Naive thymus-derived CD4-positive, alpha-beta T cell (primary cell): ENCODE measurements at places on chromosomes 5 and 9. TPM values are rescaled to one million over a fixed set of nuclear protein-coding genes. Genes with fewer than 3 reads are reported as not detected.

DNA sequence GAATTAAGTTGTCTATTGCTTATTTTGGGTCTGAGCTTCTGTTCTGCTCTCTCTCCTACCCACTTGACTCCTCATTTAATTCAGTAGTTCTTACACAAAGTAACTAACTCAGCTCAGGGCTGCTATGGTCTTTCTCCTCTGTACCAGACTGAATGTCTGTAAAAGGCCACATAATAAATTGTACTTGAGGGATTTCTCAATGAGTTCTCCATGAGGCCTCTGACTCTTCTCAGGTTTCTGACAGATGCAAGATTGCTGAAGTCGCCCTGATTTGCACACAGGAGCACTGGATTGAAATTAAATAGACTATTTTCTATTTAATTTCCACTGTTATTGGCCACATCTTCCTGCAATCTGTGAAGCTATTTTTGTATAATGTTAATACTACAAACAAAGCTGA, 2.9 kb downstream of the IQGAP2 start:
- no peak for DNase-seq

GRCh38 chr5:89513299-89514044, 630.5 kb upstream of the MEF2C start:
- DNase-seq, result no peak

GRCh38 chr5:130116462-130116861, 212.2 kb downstream of the CHSY3 start:
- DNase-seq, result no peak

Gene PIP5K1B
- 0.54 TPM for polyA plus RNA-seq

- DNase-seq, result no peak
Measured at GRCh38 chr5:72487177-72487576, 20.0 kb downstream of the ZNF366 start.

DNA sequence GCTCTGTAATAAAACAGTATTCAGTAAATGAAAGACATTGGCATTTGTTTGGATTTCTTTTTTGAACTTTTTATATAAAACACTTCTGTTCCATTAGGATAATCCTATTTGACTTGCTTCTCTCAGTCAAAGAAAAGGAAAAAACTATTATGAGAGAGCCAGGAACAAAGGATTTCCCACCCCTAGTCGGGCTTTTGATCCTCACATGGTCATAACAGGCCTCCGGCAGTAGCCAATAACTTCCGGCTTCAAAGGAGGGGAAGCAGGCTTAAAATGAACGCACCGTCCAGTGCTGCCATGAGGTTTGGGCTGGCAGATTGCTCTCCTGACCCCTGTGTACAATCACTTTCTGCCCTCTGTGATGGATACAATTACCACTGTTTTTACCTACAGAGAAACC, 209.3 kb downstream of the ZNF608 start:
- no peak for DNase-seq

GRCh38 chr5:133460172-133460758, 152.1 kb downstream of the FSTL4 start:
- no peak for DNase-seq

Gene NR5A1
- not detected for polyA plus RNA-seq

- DNase-seq, result no peak
Measured at GRCh38 chr9:129009584-129010141, 18.5 kb downstream of the SH3GLB2 start.

Gene MEGF9
- polyA plus RNA-seq, result 7.4 TPM

DNA sequence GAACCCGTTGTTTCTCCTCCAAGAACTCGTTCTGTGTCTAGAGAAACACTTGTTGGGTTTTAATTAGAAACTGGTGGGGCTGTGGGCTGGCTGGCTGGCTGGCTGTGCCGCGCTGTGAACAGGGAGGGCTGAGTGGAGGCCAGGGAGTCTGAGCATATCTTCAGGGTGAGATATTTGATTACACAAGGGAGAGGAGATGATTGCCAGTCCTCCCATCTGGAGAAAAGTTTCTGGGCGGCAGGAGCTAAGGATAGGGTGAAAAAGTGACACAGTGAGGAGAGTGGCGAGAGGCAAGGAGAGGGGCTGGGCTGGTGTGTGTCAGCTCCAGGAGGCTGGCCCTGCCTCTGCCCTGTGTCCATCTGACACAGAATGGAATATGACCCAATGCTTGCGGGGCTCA, 63.0 kb downstream of the GDNF start:
- no peak for DNase-seq

DNA sequence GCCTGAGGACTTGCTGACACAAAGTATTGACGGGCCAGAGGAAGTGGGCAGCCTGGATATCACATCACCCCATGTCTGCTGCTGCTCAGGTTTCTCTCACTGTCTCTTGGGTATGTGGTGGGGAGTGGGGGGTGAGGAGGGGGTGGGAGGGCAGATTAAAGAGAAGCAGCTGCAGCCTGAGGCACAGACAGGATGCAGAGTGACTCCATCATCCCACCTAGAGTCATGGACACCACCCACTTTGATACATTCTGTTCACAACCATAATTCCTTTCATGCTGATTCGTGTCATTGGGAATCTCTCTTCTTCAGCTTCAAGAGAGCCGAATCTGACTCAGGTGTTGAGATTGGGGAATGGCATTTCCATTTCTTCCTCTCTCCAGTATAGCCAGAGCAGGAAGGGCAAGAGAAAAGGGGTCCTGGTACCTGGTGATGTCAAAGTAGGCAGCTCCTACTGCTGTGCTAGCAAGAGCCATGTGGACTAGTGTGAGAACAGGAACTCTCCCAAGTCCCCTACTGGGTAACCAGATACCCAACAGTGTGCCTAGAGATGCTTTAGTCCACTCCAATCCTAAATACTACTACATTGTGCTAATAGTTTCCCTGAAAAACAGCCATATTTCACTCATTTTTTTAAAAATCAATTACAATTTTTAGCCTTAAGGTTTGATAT, 22.4 kb downstream of the GRAMD2B start:
- DNase-seq, result no peak

- no peak for DNase-seq
Measured at GRCh38 chr5:154493274-154493673, 15.2 kb upstream of the HAND1 start.

- no peak for DNase-seq
Measured at GRCh38 chr5:146528236-146528635, 12.2 kb upstream of the GPR151 start.

- DNase-seq, result no peak
Measured at GRCh38 chr5:180652771-180653170, 3.4 kb upstream of the FLT4 start.

GRCh38 chr5:95358848-95359247, 32.3 kb upstream of the FAM81B start:
- no peak for DNase-seq

Gene DIMT1
- polyA plus RNA-seq, result 47.3 TPM

DNA sequence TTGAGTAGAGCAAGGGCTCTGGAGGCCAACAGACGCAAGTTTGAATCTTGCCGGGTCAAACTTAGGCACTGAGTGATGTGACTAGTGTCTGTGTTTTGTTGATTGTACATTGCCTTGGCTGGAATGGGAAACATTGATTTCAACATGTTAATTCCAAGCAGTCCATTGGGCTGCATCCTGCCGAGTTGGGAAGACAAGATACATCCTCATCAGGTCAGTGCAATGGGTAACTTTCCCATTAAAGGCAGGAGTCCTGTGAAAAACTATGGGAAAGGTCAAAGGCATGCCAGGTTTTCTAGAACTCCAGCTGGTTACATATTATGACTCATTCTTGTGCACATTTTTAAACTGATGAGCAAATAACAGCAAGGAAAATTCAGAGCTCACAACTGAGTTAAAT, 126.5 kb upstream of the ABCA1 start:
- DNase-seq, result no peak

DNA sequence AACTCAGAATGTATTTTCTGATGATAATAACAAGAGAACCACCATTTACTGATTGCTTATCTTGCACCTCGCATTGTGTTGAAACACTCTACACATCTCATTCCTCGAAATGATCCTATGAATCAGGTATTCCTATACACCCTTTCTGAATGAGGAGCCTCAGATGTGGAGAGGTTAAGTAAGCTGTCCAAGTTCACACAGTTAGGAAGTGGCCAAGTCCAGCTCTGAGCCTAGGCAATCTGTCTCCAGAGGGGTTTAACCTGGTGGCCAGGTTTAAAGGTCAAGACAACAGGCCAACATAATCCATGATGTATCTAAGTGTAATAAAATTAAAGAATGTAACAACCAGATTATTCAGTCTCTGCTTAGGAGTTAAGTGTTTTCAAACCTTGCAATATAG, 12.9 kb downstream of the FAM169A start:
- no peak for DNase-seq

Gene PCDHA9
- not detected for polyA plus RNA-seq

DNA sequence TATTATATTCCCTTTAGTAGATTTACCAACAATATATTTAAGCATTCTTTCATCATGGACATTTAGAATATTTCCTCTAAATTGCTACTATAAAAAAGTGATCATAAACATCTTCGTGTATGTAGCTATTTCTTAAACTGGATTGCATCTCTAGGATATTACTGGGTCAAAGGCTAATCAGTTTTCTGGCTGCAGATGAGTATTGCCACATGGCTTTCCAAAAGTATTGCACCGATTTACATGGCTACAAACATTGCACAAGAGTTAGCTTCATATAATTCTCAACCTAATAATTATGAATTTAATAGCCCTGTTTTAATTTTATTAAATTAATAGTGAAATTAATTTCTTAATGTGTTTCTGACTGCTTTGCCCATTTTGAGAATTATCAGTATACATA, 183.4 kb downstream of the DMRT2 start:
- DNase-seq, result no peak

- DNase-seq, result no peak
Measured at GRCh38 chr5:80958616-80959015, 1.5 kb upstream of the RASGRF2 start.

Gene SLC2A6
- polyA plus RNA-seq, result 2.6 TPM

- no peak for DNase-seq
Measured at GRCh38 chr9:123500336-123500735, 144.3 kb downstream of the CRB2 start.

DNA sequence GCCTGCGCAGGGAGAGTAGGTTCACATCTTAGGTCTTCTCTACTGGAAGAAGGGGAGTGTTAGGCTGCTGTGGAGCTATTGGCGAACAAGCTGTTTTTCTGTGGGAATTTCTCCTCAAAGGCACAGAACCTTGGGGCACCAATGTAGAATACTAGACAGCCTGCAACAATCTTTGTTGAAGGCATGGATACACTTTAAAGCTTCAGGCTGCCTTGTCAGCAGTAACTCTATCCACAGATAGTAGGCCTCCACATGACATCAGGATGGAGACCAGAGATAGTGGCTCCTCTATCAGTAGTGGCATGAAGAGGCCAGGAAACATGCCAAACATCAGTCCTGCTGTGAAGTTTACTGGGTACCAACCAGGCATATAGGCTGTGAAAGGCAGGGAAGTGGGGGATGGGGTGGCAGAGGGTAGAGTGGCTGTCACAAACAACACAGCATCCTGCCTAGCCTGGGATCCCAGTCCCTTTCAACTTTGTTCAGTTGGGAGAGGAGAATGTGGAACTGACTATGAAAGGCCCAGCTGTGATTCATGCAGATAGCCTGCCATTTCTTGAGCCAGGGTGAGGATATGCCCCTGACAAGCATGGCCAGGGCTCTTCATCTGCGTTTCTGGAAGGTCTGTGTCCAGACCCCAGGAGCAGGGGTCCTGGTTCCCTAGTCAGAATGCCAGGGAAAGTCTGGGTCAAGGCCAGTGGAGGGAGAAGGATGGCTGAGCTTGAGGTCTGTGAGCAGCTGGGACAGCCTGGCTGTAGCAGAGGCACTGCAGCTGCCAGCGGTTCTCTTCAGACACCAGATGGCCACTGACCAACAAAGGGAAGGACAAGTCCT, 1.0 kb upstream of the HK3 start:
- DNase-seq, result no peak

- DNase-seq, result no peak
Measured at GRCh38 chr5:67414712-67415111, 218.1 kb upstream of the CD180 start.

DNA sequence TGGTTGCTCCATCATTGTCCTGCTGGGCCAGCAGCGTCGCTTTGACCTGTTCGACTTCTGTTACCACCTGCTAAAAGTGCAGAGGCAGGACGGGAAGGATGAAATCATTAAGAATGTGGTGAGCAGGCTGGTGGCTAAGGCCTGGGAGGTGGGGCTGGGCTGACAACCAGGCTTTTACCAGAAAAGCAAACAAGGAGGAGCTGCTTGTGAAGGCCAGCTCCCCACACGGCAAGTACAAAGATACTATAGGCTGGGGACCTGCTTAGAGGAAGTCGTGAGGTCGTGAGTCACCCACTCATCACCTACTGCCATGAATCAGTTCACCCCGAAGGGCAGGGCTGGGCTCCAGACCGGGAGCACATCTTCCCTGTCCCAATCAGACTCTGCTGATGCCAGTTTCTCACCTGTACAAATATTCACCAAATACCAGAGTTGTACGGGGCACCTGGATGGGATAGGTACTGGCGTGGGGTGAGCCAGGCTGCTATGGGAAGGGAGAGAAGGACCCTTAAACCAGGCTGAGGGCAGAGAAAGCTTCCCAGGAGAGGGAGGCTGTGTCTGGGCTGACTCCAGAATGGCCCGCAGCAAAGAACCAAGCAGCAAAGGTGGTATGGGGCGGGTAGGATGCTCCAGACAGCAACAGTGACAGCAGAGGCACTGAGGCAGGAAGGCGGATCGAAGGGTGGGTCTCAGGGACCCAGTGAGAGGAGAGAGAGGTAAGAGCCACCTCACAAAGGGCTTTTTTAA, 69.3 kb upstream of the NIPAL4 start:
- no peak for DNase-seq

GRCh38 chr9:2243666-2244555, 228.8 kb downstream of the SMARCA2 start:
- no peak for DNase-seq

- no peak for DNase-seq
Measured at GRCh38 chr9:6924988-6925563, 167.3 kb downstream of the KDM4C start.

Gene GDA
- not detected for polyA plus RNA-seq
